ENCODE measurements at places on chromosomes 12 and 14.

GRCh38 chr12:82554529-82554928, 132.2 kb upstream of the TMTC2 start:
- DNase-seq, result no peak

DNA sequence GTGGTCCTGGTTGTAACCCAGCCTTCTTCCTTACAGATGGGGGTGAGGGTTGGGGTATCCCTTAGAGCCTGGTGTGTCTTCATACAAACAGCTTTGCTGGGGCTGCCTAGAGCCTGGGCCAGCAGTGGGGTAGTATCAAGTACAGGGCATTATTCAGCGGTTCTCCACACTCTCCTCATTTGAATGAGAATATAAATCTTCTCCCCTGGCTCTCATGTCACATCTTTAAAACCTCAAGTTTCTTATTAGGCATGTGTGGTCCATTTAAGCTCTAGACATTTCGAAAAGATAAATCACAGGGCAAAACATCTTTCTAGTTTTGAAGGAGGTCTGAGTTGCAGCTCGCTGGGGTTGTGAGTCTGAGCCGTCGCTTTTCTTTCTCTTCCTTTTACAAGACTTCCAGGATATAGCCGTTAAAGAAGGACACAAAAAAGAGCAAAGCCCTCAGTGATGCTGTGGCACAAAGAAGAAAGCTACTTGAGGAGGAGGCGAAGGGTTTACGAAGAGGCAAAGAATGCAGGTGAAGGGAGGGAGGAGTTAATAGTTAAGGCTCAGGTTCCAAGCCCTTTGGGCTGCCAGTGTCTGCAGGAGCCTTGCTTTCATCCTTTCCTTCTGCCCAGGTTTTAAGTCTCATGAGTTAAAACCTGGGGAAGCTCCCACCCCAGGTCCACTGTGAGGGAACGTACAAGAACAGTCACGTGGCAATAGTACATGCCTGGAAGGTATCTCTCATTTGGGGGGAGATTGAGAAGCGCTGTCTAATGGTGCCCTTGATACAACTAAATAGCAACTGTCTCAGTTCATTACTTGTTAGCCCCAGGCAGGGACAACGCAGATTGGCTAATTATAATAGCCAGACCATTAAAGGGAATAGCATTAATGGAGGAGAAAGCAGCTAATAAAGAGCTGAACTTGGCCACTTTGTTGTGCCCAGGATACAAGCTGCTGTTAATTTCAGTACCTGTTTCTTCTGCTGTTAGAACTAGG, 94.2 kb downstream of the ETV6 start:
- DNase-seq, result no peak

- no peak for DNase-seq
Measured at GRCh38 chr12:116319898-116320621, 42.6 kb upstream of the MED13L start.

DNA sequence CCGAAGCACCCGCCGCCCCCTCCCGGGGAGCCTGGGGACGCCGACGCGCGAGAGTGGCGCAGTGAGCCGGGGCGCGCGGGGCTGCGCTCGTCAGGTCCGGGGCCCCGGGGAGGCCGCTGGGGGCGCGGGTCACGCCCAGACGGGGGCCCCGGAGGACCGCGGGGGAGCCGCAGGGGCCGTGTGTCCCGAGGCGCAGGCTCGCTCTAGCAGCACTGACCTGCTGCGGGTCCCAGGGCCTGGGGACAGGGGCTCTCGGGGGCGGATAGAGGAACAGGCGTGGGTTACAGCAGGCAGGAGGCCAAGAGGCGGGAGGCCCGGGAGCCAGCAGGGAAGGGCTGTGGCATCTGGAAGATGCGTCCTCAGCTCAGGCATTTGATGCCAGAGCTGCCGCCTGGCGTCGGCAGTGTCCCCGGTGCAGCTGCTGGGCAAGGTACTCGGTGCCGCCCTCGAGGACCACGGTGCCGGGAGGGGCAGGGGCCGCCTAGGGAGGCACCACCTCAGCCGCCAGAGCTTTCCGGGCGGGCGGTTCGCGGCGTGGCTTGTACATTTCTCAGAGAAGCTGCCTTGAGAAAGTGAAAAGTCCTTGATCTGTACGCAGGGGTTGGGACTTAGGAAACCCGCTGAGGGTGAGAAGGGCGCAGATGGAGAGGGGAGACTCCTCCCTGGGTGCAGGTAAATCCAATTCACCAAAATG, 1.2 kb downstream of the WNT5B start:
- no peak for DNase-seq

GRCh38 chr12:122147514-122148290, 26.3 kb downstream of the IL31 start:
- no peak for DNase-seq

DNA sequence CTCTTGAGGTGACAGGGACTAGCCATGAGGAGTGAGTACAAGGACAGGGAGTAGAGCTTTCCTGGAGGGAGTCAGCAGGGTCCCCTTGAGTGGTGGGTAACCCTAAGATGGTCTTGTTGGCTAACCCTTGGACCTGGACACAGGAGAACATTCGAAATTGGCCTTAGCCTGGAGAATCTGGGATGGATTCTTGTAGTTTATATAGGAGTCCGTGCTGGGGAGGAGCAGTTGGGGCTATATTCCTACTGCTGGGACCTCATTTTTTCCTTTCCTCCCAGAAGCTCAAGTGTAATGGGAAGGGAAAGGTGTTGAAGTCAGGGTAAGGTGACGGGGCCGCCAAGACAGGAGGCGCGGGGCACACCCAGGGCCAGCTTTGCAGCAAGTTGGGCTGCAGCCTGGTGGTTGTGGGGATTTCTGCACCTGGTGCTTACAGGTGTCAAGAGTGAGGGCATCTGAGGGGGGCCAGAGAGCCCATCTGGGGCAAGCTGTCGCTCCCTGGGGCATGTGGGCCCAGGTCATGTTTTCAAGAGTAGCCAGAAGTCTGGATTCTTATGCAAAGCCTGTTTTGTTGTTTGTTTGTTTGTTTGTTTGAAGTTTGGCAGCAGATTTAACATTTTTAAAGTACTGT, 5.1 kb downstream of the BCL7A start:
- no peak for DNase-seq

DNA sequence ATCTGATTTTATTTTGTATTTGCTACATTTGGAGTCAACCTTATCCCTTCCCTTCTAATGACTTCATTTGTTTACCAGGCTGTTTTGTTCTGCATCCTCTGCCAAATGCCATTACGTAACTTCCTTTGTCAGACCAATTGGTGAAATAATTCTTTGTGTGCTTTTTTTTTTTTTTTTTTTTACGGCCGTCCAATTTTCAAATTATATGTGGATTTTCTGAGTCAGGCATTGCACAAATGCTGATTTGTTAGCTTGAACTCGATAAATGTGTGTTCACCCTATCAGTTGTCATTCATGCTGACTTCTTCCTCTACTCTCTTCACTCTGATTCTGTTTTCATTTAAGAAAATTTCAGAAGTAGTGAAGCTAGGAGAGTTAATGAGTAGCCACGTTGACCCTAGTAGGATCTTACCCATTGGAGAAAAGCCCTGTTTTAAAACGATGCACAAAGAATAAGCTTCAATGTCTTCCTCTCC, 386.2 kb downstream of the DIO2 start:
- no peak for DNase-seq

- DNase-seq, result no peak
Measured at GRCh38 chr12:15608941-15609340, 180.2 kb downstream of the EPS8 start.

- DNase-seq, result no peak
Measured at GRCh38 chr14:34003691-34004090, 52.8 kb upstream of the EGLN3 start.

DNA sequence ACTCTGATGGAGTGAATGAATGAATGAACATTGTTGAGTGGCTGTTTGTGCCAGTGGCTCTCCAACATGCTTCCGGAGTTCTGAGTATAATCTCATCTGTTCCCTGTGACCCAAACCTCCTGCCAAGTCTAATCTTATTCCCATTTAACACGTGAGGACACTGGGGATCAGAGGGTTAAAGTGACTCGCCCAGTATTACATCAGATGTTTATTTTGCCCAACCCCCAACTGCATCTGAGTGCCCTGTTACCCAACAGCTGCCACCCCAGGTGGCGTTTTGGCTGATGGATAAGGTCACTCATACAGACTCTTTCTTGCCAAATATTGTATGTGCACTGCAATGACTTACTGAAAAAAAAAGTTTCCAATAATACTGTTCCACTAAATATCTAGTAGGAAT, 210.9 kb downstream of the EXOC5 start:
- no peak for DNase-seq

DNA sequence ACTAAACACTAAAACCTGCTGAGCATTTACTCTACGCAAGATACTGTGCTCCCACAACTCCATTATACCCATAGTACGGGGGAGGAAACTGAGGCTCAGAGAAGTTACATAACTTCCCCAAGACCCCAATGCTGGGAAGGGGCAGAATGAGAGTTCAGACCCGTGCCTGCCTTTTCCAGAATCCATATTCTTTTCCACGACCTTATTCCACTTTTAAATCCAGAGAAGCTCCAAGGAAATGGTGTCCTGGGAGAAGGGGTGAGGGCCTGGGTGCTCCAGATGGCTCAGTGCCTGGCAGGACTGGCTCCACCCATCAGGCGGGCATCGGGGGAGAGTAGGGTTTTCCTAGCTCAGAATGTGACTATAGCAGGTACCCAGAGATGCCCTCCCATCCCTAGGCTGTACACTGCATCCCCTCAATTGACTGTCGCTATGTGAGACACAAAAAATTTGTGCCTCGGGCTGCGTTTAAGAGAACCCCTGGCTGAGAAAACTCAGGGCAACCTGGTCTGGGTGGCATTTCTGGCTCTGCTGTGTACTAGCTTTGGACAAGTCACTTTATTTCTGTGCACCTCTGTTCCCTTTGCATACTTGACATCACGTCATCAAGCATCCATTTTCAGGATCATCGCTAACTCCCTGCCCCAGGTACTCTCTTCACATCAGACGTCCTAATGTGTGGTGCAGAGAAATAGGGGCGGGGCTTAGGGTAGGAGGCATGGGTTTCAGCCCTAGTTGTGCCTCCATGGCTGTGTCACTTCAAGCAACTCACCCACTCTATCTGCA, 11.6 kb upstream of the IQSEC3 start:
- DNase-seq, result no peak

DNA sequence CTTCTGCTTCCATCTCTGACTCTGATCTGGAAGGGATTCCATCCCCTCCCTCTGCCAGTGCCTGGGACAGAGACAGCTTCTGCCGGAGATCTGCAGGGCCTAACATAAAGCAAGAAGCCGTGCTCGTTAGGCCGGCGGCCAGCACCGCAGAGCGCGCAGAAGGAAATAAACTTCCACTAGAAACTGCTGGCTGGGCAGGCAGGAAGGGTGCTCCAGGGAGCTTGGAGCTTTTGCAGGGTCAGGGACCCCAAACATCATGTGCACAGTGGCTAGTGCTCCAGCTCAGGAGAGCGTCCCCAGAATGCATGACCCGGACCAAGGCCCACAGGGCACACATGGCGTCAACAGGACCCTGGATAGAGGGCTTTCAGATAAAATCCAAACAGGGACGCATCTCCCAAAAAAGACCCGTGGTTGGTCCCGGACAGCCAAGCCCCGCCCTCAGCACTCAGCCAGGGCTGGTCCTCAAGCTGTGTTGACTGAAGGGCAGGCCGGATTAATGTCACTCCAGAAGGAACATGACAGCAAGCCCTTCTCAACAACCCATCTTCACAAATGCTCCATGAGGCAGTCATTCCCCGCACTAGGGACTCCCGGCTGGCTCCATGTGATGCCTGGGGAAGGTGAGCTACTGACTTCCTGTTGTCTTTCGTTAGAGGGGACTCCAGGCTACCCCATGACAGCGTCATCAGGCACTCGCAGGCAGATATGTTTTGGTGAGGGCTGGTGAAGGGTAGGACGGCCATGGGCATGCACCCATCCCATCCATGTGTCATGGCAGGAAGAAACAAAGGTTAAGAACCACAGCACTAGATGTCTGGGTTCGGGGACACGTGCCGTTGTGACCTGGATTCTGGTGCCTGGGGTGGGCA, 121.5 kb downstream of the CALM1 start:
- no peak for DNase-seq

All from esophagus squamous epithelium (tissue), 5 donors.